ENCODE measurements at places on chromosomes 11 and 22.

- no peak for DNase-seq
Measured at GRCh38 chr11:2139621-2140337, 590 bp upstream of the IGF2 start.

DNA sequence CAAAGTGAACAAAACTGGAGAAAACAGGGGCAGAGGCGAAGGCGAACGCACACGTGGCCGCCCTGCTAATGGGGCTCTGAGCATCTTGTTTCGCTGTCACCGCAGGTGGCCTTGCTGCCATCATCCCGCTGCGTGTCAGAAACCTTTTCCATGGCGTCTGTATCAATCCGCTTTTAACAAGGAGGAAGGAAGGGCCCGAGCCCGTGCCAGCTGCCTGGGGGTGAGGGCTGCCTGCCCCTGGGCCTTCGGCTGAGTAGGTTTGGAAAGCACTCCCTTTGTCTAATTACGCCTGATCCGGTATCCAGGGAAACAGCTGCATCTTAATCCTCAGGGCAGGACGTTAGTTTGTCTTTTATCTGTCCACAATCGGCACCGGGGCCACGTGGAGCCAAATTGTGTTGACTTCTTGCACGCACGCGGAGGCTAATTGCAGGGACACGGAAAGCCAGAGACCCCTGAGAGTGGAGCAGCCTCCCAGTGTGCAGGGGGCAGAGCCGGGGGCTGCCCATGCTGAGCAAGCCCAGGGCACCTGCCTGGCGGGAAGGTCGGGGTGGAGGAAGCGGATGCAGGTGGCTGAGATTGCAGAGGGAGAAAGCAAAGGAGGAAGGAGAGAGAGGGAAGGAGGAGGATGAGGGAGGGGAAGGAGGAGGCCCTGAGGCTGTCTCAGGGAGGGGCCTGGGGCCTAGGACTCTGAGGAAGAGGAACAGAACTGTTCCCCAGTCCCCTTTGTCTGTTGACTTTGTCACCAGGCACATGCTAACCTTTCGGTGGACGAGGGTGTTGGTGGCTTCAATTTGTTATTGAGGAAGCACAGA is 19.2 kb upstream of the TH start:
- no peak for DNase-seq

- DNase-seq: no peak
Measured at GRCh38 chr11:79392161-79392560, 48.7 kb downstream of the TENM4 start.

DNA sequence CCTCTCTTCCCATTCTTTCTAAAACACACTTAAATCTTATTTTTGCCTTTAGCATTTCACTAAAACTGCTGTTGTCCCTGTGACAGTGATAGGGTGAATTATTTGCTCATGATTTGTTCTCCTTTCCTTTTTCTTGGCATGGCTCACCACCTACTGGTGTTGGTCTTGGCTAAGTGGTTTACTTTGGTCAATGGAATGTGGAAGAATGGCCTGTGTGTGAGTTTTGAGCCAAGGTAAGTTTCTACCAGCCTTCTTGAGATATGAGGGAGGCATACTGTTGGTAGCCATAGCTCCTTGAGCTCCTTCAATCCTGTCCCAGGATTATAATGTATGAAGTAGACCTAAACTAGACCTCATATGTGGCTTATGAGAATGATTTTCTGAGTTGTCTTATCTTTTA is 506.3 kb upstream of the RAG2 start:
- no peak for DNase-seq

DNA sequence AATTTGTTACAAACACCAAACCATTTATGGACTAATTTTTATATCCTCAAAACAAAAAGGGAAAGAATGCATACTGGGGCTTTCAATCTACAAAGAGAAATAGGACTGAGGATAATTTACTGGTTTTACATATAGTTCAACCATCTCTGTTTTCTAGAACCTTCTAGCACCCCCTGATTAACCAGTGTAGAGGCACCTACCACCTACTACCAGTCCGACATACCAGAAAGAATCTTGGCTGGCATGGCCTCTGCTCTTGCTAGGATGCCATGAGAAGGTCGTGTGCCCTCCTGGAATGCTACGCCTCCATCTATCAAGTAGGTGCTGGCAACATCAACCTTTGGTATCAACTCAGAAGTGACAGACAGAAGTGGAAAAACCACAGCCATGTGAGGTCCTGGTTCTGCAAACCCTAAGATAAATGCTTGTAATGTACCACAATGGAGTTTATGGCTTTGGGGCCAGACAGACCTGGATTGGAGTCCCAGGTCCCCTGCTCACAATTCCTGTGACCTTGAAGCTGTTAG is 28.2 kb downstream of the MYH9 start:
- DNase-seq: no peak

DNA sequence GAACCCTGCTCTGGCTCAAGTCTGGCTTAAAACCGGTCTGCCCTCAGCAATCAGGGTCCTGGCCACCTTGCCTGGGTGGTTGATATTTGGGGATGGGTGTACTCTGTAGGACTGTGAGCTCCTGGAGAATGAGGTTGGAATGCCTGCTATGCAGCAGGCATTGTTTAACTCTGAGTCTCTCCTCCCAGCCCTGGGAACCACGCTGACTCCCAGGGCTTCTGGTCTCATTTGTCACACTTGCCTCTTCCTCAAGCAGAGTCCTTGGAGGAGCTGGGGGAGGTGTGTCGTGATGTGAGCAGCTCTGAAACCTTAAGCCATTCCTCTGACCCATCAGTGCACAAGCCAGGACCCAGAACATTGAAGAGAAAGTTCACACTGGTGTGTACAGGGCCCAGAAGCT is 340.1 kb downstream of the MN1 start:
- DNase-seq: no peak

DNA sequence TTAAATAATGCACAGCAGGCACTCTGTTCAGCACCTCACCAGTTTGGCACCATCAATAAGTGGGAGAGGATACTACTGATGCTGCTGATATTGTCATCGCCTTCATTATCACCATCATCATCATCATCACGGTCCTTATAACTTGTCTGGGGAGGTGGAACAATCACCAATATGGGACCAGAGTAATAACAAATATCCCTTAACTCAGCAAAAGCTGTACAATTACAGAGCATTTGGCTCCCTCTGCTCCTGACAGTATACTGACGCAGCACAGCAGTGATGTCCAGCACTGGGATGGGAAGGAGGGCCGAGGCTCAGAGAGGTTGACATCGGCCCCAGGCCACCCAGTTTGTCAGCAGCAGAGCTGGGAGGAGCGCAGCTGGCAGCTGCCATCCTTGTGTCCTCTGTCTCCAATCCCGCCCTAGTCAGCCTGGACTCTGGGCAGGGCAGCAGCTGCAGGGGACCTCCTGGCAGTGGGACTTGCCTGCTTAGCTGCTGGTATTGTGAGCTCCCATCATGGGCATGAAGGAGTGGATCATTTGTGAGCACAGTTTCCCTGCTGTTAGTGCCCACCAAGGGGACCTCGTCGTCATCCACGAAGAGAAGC is 90.0 kb downstream of the DHCR7 start:
- DNase-seq: no peak

- no peak for DNase-seq
Measured at GRCh38 chr11:21489416-21490115, 703.3 kb upstream of the ANO5 start.

GRCh38 chr22:50544078-50544745 is 1.5 kb upstream of the KLHDC7B start:
- peak; percentile 16 for DNase-seq

- DNase-seq: no peak
Measured at GRCh38 chr11:38272376-38272775, 1674.3 kb upstream of the RAG2 start.

DNA sequence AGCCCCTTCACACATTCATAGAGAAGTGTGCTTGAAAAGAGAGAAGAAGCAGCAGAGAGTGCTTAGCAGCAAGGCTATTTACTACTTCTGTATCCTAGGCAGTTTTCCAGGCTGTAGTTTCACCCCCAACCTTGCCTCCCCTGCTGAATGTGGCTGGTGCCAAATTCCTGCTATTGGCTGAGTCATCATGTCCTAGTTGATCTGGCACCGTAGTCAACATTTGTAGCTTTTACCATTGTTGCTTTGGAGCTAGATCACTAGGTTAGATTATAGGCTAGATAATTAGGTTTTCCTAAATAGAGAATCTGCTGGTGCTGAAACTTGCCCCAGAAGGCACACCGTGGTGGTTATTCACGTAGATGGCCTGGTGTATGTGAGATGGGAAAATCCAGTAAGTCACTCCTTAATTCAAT is 32.7 kb downstream of the ARHGAP42 start:
- no peak for DNase-seq

DNA sequence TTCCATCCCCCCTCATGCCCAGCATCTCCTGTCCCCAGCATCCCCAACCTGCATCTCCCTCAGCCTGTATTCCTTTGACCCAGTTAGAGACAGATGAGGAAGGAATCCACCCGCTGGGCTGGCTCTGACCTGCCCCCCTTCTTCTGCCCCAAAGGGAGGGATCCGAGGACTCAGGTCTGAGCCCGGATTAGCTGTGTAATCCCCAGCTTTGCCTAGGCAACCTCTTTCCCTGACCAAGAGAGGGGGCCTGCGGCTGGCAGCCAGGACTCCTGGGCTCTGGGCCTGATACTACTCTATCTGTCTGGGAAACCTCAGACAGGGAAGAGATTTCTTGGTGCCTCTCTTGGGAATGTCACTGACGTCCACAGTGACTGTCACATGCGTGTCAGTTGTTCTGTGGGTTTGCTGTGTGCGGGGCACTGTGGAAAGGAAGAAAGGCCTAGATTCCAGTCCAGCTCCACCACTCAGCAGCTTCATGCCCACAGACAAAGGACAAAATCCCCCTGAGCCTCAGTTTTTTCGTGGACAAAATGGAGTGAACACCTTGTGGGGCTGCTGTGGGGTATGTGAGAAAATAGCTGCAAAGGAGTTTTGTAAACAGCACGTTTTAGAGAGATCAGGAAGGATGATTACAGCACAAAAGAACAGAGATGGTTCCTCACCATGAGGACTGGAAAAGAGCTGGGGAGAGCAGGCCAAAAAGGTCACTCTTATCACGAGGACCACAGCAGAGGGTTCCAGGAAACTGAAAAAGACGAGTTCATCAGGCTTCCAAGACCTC is 1.3 kb upstream of the NDUFV1 start:
- DNase-seq: no peak

GRCh38 chr11:128806506-128807261 is 60.4 kb downstream of the KCNJ1 start:
- no peak for DNase-seq

GRCh38 chr11:12599408-12600143 is 74.6 kb upstream of the TEAD1 start:
- DNase-seq: no peak

DNA sequence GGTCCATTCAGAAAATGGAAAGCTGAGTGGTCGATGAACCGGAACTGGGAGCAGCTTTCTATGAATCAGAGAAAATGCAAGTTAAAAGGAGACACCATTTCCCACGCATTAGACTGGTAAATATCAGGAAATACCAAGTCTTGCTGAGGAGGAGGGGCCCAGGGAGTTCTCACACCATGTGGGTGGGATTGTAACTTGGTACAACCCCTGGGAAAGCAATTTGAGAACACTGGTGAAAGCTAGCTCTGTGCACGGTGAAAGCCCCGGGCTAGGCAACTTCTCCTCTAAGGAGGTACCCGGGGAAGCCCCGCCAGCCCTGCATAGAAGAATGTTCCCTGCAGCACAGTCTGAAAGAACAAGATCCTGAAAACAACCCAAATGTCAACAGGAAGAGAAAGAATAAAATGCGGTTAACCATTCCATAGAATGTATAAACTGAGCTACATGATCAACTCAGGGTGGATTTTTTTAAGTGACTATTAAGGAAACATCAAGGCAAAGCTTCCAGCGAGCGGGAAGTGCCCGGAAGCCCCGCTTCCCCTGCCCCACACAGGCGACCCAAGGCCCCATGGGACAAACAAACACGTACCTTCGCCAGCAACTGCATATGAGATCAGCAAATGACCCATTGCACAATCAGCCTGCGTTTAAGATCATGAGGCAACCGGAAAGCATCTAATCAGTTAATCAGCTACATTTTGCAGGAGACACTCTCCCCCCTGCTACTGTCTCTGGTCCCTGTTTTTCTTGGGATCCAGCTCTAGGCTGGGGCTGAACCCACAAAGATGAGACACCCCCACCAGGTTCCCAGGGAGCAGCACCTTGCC is 11.3 kb downstream of the SHANK2 start:
- no peak for DNase-seq

DNA sequence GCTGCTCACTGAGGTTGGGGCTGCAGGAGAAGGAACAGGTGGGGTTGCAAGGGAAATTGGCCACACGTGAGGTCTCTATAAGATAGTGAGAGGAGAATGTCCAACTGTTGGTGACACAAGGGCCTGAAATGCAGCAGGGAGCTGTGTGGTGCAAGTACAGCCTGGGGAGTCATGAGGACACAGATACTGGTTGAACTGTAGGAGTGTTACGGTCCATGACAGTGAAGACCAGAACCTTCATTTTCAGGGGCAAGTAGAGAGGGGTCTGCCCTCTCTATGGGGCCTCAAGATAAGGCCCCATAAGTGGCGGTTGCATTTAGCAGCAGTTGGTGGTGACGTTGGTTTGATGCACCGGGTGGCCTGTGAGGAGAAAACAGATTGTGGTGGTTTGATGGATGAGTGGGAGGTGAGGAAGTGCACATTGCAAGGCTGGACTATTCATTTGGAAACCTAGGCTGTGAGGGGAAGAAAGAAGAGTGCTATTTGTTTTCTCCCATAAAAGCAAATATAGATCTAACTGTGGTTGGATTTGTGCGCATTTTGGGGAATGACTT is 39.4 kb downstream of the MICAL2 start:
- DNase-seq: no peak

DNA sequence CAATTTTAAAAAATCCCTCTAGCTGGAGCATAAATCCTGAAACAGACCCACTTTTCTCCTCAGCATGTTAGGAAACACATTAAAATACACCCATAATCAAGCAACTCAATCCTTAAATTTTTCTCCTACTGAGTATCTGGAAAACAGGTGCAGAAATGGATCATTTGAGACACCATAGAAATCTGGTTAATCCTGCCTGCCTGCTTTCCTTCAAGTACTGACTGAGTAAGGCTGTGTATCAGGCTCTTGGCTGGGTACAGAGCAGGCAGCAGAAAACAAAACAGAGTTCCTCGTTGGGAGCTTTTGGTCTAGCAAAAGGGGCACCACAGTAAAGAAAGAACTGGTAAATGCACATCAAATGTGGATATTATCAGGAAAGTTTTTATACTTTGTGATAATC is 1.9 kb downstream of the KCNQ1OT1 start:
- no peak for DNase-seq

DNA sequence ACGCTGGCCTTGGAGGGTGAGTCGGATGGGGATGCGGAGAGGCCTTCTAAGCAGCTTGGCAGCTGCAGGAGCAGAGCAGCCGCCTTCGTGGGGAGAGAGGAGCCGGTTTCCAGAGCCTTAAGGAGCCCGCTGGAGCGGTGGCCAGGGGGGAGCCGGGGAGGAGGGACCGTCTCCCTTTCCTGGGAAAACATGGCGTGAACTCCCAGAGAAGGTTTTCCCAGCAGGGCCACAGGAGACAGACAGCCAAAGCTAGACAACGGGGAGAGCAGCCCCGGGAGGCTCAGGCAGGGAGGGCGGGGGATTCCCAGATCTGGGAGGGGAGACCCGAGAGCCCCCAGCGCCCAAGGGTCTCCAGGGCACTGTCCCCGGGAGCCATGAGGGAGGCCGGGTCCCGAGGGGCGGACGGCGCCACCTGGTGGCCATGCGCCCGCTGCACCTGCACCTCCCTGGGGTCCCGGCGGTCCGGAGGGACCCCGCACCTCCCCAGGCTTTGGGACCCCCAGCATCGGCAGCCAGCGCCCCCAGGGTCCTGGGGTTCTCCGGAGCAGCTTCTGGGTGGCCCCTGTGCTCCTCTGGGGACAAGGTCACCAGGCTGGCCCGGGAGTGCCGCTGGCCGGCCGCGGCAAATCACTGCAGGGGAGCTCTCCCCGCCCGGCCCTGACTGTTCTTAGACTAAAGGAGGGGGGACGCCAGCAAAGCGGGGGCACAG is 2.4 kb upstream of the SYT8 start:
- peak; percentile 65 for DNase-seq

- no peak for DNase-seq
Measured at GRCh38 chr11:486189-486588, 20.9 kb downstream of the RNH1 start.

All from caudate nucleus (tissue), 63 donors.